Activated CD4-positive, alpha-beta T cell treated with anti-CD3 and anti-CD28 coated beads, Interleukin-2, amount 50 U/mL, for 16 hours (primary cell): ENCODE measurements at places on chromosomes 12 and 14.

- peak; percentile 64 for DNase-seq
These were observed 30.7 kb downstream of the P2RX4 start for GRCh38 chr12:121240484-121241101.

- no peak for DNase-seq
These were observed 63.9 kb downstream of the BICD1 start for GRCh38 chr12:32170437-32170998.

GRCh38 chr14:79265366-79265946 lies 945.8 kb downstream of the DIO2 start:
- DNase-seq = no peak

DNA sequence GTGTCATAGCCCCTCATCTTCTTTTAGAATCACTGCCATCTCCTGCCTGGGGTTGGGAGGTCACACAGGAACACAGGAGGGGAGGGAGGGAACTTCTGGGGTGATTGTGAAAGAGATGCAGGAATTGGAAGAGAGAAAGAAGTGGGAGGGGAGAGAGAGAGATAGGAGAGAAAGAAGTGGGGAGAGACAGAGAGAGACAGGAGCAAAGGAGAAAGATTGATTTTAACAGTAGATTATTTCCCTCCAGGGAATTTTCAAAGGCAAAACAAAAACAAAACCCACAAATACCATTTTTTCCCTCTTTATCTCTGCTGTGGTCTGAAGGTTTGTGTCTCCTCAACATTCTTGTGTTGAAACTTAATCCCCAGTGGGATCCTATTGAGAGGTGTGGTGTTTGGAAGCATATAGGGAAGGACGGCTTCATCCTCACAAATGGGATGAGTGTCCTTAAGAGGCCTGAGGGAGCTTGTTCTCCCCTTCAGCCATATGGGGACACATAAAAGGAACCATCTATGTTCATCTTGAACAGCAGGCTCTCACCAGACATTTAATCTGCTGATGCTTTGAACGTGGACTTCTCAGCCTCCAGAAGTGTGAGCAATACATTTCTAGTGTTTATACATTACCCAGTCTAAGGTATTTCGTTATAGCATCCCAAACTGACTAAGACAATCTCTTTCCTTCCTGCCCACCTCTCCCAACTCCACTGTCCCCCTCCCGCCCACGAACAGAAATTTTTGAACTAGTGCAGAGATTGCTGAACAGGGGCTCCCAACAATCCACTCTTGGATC lies 134.9 kb upstream of the MAX start:
- DNase-seq = no peak

- no peak for DNase-seq
These were observed 532 bp downstream of the NOC4L start for GRCh38 chr12:132144810-132145168.

- DNase-seq = no peak
These were observed 238.3 kb downstream of the GALC start for GRCh38 chr14:87754520-87755223.

DNA sequence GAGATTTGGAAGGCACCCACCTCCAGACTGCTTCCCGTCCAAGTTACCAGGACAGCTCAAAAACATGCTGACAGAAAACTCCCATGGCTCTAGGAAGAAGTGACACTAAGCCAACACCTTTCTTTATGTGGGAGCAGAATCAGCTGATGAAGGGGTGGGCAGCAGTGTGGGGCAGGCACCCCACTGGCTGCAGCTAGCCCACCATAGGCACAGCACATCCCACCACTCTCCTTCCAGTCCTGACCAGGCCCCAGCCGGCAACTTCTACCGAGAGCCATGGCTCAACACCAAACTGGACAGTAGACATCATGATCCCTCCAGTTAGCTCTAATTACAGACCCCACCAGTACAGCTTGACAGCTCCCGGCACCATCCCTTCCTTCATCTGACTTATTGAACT lies 45.0 kb downstream of the SH2B3 start:
- DNase-seq = no peak

- no peak for DNase-seq
These were observed 24.7 kb upstream of the PWP1 start for GRCh38 chr12:107660861-107661415.

DNA sequence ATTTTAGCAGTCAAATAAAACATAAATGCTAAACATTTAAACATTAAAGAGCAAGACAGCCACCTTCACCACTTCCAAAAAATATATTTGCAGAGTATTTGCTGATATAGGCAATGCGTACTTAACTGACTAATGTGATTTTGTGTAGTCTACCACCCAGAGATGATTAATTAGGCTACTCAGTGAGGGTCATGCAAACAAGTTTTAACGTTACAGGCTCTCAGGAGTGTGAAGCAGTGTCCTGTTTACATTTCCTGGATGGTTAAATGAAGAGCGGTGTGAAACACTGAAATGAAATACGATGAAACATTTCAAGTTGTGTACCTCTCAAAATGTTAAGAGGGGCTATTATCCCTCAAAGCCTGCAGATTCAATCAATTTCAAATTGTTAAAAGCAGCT lies 165.8 kb upstream of the LRIG3 start:
- no peak for DNase-seq

DNA sequence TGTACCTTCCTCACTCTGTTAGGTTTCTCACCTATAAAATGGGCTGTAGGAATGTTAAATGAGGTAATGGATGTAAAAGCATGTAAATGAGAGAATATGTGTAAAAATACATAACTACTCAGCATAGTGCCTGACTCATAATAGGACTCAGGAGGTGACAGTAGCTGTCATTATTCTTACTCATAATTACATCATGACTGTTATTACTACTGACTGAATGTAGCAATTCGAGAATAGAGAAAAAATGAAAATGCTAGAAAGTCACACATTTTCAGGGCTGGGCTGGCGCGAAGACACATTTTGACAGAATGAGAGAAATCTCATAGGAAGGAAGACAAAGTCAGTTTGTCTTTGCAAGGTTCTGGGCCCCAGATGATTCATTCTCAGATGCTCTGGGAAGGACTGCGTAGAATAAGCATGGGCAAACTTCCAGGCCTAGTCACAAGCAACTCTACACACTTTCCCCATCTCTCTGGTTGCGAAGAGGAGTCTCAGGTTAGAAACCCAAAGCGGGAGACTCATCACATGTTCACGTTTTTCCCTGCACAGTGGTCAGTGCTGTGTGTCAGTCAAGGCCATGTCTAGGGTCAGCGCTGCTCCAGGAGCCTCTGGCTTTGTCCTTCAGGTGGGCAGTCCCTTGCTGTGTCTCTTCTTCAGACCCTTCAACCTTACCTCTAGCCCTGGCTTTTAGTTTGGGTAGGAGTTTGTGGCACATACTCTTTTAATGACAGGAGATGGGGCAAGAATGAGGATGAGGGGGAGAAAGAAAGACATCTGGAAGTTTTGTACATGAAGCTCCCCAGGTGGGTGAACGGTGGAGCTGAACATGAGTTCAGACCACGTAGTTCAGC lies 8.4 kb downstream of the GPRC5A start:
- DNase-seq = peak; percentile 94

DNA sequence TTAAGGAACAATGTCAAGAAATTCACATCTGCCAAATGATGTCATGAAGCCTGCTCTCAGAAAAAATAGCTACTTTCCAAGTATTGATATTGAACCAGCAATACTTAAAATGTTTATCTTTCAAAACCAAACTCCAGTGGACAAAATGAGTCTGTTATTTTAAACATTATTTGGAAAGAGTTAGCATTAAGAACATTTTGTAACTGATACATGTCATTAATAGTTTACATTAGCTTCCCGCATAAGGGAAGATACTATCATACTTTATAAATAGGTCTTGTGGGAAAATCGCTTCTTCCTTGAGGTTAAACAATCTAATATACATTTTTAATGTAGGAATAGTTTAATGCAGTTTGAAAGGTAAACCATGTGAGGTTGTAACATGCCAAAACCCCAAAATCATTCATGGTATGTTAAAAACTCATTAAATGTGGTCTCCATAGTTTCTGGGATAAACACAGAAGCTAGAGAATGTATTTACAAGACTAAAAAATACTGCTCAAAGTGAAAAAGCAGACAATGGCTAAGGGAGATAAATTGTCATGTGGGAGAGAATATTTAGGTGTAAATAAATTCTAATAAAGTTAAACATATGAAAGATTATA lies 73.4 kb upstream of the ATP2B1 start:
- no peak for DNase-seq

- DNase-seq = no peak
These were observed 283 bp downstream of the VIPAS39 start for GRCh38 chr14:77457115-77457521.

- no peak for DNase-seq
These were observed 23.9 kb downstream of the PHLDA1 start for GRCh38 chr12:76007640-76008039.

DNA sequence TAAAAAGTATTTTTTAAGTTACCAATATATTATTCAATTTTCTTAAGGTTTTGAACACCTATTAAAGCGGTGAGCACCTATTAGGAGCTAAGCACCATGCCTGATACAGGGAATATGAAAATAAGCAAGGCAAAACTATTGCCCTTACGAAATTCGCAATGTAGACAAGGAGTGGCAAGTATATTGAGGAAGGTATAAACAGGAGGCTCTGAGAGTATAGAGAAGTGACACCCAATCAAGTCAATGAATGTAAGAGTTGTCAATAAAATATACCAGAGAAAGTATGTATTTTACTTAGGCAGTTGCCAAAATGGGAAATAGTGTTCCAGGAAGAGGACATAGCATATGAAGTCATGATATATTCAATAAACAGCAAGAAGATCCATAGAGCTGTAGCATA lies 57.2 kb downstream of the LRP6 start:
- DNase-seq = no peak

GRCh38 chr14:30362369-30363218 lies 196.4 kb upstream of the G2E3 start:
- DNase-seq = no peak

DNA sequence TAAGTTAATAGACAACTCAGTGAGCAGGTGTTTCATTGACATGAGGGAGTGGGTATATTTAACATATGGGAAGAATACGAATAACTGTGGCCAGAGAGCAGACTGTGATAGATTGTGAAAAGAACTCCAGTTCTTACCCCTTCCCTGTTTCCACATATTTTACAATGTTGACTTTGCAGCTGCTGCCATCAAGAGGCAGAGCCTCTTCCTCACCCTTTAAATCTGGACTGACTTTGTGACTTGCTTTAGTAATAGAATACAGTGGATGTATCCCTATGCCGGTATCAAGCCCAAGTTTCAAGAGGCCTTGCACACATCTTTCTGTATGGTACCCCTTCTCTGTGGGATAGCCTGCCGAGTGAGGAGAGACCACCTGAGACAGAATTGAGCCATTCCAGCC lies 356.7 kb downstream of the ETNK1 start:
- DNase-seq = no peak

DNA sequence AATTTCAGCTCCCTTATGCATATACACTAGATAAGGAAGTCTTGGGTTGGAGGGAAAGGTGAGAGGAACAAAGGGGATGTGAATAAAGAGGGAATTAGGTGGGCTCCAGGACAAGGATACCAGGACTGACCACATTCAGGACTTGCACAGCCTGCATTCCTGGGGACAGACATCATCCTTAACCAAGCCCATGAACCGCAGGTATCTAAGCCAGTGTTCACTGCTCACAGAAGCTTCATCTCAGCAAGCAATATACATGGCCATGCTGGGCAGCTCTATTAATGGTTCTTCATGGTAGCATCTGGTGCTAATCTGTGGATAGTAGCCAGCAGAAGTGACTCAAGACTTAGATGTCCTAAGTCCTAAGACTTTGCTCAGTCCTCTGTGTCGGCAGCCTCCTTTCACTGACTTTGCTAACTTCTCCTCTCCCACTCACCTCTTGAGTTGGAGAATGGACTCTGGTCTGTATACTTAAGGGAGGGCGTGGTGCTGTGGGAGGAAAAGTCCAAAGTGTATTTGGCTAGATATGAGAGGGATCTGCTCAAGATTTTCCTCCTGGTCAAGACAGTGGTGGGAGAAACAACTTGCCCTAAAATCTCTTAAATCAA lies 136.1 kb downstream of the ASCL1 start:
- no peak for DNase-seq

- DNase-seq = no peak
These were observed 45.4 kb downstream of the JAG2 start for GRCh38 chr14:105123064-105123665.

- no peak for DNase-seq
These were observed 16.3 kb upstream of the SLCO1A2 start for GRCh38 chr12:21350975-21351374.

DNA sequence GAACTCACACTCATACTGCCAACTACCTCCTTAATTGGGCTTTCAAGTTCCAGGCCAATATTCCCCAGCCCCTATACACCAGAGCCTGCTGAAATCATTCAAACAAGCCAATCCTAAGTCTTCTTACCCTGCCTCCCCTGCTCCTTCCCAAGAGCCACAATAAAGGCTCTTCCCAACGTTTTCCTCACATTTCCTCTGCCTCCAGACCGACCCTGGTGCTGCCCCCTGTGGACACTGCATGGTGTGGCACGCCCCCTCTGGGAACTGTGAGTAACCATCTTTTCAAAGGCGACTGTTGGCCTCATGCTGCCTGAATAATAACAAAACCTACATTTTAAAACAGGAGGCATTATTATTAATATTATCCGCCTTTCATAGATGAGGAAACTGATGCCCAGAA lies 111.6 kb upstream of the NOS1 start:
- DNase-seq = no peak

- DNase-seq = no peak
These were observed 160.6 kb downstream of the ZFP36L1 start for GRCh38 chr14:68632054-68632895.

GRCh38 chr14:77580477-77580876 lies 36.0 kb downstream of the SPTLC2 start:
- DNase-seq = no peak
